ENCODE measurements at places on chromosomes 7 and 10.

- DNase-seq, result peak; percentile 80
Measured at GRCh38 chr7:12719141-12719919, 31.9 kb downstream of the ARL4A start.

GRCh38 chr10:58824396-58824795 lies 311.7 kb downstream of the BICC1 start:
- no peak for DNase-seq

- no peak for DNase-seq
Measured at GRCh38 chr10:8214587-8214986, 160.1 kb downstream of the GATA3 start.

DNA sequence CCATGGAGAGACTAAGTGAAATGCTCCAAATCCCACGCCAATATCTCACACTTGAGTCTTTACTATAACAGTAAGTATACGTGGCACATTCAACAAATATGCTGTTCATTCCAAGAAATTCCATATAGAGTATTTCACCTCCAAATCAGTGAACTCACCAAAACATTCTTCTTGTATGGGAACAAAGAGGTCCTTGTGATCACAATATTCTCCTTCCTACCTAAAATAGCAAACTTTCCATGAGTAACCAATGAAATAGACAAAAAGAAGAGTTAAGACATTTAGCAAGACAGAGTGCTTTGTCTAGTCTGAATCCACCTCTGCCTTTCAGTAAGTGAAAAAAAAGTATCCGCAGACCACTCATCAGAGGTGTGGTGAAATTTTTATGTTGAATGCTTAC lies 77.3 kb upstream of the NXPH1 start:
- no peak for DNase-seq

DNA sequence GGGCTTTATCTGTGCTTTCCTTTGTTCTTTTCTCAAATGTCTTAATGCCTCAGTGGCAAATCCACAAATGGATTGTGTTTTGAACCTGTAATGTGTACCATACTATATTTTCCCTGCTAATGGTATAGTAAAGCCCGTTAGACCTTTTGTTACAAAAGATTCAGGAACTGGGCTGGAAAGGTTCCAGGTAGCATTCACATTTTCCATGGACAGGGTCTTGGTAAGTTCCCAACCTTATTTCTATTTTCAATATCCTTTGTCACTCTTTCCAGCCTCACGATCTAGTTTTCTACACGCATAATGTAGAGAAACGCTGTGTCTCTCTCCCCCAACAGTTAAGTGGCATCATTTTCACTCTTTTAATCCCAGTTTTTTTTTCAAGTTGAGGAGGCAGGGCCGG lies 153.0 kb downstream of the PLCE1 start:
- DNase-seq, result no peak

- no peak for DNase-seq
Measured at GRCh38 chr10:14800397-14800796, 25.7 kb upstream of the FAM107B start.

DNA sequence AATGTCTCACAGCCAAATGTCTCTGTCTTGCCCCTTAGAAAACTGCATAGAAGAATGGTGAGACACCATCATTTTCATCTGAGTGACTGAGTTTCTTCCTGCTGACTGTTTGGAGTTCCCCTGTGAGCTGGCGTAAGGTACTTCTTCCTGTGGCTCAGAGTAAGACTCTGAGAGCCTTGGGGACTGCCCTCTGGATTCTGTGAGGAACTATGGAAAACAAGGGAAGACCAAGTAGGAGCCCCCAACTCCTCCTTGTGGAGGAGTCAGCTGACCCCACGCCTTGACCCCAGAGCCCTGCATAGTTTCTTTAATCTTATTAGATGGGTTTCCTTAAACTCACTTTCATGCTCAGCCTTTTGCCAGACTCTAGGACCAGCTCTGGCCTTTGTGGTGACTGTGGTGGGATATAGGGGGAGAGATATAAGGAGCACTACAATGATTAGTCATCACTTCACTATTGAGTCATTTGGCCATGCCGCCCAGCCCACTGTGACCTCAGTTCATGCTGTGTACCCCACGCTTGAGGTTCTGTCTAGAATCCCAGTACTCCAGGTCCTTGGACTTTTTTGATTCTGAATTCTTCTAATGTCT lies 51.8 kb upstream of the FAM133B start:
- DNase-seq, result no peak

- DNase-seq, result peak; percentile 65
Measured at GRCh38 chr10:50367732-50368131, 116.4 kb upstream of the ASAH2 start.

DNA sequence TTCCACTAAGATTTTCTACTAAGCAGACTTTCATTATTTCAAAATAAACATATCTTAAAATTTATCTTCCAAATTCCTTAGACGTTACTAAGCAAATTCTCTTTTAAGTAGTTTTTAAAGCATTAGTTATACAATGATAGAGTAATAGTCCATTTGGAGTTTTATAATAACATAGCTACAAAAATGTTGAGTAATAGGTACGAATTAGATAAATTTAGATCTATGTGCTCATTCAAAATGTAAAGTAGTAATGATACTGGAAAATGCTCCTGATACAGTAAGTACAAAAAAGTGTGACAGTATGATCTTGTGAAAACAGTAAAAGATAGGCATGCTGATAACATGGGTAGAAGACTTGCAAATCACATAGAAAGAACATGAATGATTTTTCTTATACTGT lies 4.5 kb downstream of the DMTF1 start:
- no peak for DNase-seq

- no peak for DNase-seq
Measured at GRCh38 chr10:114704679-114705078, 46.6 kb upstream of the ABLIM1 start.

DNA sequence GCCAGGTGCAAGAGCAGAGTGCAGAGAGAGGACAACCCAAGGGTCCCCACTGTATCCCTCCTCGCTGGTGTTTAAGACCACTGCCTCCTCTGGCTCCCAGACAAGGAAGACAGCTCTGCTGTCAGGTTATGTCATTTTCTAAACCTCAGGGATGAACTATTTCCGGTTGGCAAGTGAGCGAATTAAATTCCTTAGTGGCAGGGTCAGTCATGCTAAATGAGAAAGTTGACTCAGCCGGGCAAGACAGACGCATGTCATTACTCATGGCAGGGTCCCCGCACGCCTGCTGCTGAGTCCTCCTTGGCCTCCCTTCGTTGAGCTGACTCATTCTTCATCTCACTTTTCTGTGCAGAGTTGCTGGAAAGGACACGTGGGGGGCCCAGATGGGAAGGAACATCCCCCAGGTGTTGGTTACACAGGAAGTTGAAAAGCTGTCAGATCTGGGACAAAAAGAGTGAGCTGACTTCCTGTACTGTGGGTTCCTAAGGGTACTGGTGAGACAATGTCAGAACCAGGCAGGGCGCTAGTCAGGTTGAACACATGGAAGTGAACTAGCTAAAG lies 47.1 kb upstream of the UCN3 start:
- no peak for DNase-seq

GRCh38 chr7:121006711-121007315 lies 18.3 kb downstream of the CPED1 start:
- DNase-seq, result no peak

DNA sequence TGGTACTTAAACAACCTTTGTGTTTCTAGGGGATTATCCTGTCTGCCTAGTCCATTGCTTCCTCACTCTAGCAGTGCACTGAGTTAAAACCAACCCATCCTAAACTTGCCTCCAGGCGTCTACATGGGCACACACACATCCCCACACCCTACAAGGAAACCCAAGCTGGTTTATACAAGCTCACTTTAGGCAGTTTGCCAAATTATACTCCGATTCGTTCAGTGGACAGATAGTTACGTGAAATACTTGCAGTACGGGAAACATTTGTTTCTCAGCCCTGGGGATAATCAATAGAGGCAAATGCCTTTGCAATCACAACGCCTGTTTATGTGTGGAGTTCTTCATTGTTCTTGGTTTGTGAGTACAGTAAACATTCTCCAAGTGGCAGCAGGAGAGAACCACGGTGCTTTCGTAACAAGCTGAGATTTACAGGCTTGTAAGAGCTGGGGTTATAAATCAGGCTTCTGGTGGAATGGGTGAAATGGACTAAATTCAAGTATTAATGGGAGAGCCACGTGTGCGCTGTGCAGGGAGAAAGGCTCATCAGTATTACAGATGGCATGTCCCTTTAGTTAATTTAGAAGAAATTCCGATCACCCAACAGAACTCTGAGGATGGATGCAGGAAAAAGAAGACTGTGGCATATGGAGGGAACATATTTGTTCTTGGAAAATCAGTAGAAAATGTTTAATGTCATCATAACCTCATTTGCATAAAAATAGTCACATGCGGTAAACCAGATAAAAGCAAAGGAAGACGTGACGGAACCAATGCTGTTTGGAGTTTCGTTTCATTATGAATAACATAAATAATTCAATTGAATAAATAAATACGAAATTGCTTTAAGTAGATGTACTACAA lies 217.1 kb downstream of the GALNT17 start:
- no peak for DNase-seq

DNA sequence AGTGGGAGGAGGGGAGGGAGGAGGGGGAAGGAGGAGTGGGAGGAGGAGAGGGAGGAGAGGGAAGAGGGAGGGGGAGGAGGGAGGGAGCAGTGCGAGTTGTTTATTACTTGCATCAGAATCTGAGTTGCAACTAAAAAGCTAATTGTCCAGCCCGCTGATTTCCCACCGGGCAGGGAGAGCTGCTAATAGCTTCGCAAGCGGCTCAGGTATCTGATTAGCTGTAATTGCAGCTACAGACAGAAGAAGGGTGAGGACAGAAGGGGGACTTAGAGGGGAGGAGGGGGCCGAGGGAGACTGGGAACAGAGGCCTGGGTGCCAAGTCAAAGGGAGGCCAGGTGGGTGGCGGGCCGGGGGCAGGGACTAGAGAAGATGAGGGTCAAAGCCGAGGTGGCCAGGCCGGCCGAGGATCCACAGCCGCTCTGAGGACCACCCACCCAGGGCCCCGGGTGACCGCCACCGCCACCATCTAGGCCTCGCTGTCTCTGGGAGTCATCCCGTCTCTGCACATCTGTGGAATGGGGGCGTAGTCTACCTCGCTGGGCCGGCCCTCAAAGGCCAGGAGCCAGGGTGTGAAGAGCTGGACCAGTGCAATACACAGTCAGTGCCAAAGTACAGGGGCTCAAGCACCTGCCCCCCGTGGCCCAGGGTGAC lies 54.2 kb downstream of the MICALL2 start:
- DNase-seq, result no peak

DNA sequence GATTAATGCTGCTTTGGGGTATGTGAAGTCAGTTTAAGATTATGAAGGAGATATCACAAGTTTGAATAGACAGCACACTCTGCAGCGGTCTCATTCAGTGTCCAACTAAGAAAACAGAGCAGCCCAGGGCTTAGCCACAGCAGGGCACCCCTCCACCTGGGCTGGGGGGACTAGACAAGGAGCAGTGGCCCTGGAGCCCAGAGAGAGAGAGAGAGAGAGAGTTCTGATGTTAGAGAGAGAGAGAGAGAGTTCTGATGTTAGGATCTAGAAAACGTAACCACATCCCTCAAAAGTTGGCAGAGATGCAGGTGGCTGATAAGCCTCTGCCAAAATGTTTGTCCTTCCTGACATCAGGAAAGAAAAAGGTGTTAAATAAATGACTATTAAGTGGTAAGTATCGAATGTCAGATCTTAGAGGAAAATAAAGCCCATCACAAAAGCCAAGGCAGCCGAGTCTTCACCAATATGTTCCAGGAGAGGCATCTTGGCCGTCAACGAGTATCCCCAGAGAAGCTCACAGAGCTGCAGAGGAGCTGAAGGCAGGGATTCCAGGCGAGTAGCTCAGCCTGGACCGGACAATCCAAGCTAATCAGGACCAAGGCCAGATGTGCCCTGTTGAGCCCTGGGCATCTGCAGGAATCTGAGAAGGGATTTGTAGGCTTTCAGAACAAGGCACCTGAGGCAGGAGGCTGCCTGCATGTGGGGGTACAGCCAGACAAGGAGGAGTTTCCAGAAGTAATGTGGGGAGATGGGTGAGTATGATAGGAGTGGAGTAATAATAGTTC lies 150.1 kb upstream of the TCF7L2 start:
- no peak for DNase-seq

GRCh38 chr7:135771961-135772638 lies 23.5 kb upstream of the FAM180A start:
- DNase-seq, result no peak

- no peak for DNase-seq
Measured at GRCh38 chr7:31111109-31111451, 59.0 kb downstream of the ADCYAP1R1 start.

DNA sequence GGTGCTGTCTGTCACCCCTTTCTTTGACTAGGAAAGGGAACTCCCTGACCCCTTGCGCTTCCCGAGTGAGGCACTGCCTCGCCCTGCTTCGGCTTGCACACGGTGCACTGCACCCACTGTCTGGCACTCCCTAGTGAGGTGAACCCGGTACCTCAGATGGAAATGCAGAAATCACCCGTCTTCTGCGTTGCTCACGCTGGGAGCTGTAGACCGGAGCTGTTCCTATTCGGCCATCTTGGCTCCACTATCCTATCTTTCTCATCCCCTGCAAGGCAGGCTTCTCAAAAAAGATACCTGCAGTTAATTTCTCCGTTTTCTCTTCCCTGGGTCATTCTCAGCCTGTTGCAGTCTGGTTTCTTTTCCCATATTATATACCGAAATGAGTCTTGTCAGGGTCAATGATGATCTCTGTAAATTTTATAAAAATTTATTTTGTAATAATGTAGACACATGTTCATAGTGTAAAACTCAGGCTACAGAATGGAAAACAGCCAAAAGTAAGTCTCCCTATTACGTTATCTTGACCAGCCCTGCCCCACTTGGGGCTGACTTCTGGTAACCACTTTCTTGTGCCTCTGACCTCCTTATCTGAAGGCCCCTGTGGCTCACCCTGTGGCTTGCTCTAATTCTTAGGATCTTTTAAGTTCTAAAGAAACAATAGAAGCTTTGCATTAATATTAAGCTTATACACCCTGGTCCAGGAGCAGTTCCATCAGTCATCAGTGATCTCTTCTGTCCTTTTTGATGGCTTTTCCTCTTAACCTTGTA lies 20.7 kb downstream of the BLVRA start:
- DNase-seq, result peak; percentile 76

- DNase-seq, result no peak
Measured at GRCh38 chr7:104900525-104901239, 113.3 kb upstream of the KMT2E start.

DNA sequence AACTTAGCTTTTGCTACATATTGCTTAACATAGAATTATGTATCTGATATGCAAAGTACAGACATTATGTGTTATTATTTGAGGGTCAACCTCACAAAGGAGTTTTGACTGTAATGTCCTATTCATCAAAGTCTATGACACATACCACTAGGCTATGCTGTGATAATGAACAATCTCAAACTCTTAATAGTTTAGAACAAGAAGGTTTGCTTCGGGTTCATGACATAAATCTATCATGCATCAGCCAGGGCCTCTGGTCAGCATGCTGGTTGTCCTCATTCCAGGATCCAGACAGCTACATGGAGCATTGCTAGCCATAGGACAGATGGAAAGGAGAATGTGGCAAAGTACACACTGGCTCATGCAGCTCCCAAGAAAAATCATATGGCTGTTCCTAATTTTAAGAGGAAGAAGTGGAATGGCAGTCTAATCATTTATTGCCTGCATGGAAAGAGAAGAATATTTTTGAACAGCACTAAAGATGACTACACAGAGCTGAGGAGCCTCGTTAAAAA lies 332.1 kb downstream of the GPR158 start:
- no peak for DNase-seq

GRCh38 chr7:29042824-29043231 lies 84.7 kb upstream of the TRIL start:
- DNase-seq, result no peak

- no peak for DNase-seq
Measured at GRCh38 chr7:106331441-106332175, 46.8 kb upstream of the NAMPT start.

Measured in hematopoietic multipotent progenitor cell treated with erythropoietin and hydrocortisone succinate and interleukin-3 and kit ligand, for 15 days (in vitro differentiated cells).